ENCODE measurements at places on chromosomes 7 and 10.

DNA sequence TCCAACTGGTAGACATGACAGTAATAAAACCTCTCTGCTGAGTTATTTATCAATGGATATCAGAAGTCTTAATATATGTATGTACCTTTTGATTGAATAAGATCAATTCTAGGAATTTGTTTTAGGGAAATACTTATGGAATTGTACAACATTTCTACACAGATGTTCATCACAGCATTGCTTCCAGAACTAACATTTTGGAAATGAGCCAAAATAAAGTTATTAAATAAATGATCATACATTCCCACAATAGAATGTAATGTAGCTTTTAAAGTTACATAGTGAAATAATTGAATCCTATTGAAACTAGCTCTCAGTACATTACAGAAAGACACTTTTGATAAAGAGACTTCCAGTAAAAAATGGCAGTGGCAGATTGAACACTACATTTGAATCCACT, 481.6 kb upstream of the LRRN3 start:
- DNase-seq = no peak

- DNase-seq = no peak
Measured at GRCh38 chr10:89954787-89955566, 253.6 kb downstream of the KIF20B start.

DNA sequence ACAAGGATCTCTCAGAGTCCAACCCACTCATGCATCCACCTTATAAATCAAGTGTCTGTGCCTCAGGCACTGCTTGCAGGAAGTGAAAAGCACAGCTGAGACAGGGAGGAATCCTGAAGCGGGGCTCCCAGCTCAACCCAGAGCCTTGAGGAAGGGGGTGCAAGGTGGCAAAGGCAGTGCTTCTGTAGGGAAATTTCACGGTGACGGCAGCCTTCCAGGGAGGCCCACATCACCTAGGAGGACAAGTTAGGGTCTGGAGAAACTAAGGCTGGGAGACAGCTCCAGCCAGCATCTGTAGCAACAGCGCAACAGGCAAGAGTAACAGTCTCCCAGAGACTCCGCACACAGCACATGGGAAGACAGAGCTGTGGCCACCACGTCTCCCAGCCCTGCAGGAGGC, 2.7 kb downstream of the AOC1 start:
- no peak for DNase-seq

GRCh38 chr10:21423850-21424249, 101.6 kb downstream of the SKIDA1 start:
- DNase-seq = no peak

GRCh38 chr7:38102507-38102906, 75.5 kb upstream of the STARD3NL start:
- DNase-seq = no peak

GRCh38 chr7:42014625-42015618, 222.1 kb downstream of the GLI3 start:
- DNase-seq = peak; percentile 6

GRCh38 chr7:31094271-31094670, 42.2 kb downstream of the ADCYAP1R1 start:
- no peak for DNase-seq

- no peak for DNase-seq
Measured at GRCh38 chr10:21976739-21977138, 26.8 kb downstream of the DNAJC1 start.

DNA sequence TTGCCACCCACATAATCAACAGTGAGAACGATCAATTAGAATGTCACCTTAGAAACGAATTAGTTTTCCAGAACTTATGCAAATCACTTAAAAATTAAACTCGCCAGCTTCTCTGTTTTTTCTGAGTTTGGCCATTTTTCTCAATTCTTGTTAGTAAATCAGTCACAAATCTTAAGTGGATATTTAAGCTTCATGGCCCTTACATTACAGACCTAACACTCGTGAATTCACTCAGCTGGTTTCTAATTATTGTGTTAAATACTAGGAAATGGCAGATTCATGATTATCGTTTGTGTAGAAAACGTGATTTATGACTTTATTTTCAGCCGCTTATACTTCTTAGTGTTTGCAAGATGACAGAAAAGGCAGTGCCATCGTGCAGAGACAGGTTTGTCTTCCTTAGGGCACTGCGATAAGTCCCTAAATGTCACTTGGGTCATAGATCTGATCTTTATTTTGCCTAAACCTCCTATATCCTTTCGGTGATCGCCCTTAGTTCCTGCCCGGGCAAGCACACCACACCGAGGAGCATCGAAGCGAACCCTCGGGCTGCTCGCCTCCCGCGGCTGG, 587 bp upstream of the CELF2 start:
- no peak for DNase-seq

DNA sequence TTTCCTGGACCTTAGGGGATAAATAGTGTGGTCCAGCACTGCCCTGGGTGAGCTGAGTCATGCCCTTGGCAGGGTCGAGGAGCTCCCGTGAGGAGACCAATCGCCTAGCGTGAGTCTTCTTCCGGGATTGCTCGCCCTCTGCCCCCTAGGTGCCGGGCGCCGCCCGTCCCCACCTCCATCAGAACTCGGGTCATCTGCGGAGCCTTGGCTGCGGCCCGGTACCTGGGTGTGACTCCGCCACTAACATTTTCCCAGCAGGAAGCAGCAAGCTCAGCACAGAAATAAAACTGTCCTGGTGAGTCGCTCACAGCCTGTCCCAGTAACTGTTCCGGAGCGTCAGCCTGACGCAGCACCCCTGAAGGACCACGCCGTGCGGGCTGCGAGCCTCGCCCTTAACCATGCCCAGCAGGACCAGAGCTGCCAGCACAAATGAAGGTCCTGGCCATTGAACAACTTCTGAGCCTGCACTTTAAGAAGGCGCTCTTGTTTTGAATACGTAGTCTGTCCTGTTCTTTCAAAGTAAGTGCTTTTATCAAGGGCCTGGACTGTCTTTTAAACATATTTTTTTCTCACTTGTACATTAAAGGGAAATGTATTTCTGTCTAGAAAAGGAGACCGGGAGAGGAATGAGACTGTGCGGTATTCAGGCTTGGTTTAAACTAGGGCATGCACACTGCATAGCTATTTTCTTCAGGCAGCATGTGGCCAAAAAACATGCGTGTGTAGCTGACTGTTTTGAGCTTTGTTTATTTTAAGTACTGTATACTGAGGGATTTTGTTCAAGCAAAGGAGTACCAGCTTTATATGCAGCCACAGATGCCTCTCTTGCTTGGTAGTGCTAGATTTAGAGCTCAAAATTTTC, 136.7 kb downstream of the HECW1 start:
- no peak for DNase-seq

DNA sequence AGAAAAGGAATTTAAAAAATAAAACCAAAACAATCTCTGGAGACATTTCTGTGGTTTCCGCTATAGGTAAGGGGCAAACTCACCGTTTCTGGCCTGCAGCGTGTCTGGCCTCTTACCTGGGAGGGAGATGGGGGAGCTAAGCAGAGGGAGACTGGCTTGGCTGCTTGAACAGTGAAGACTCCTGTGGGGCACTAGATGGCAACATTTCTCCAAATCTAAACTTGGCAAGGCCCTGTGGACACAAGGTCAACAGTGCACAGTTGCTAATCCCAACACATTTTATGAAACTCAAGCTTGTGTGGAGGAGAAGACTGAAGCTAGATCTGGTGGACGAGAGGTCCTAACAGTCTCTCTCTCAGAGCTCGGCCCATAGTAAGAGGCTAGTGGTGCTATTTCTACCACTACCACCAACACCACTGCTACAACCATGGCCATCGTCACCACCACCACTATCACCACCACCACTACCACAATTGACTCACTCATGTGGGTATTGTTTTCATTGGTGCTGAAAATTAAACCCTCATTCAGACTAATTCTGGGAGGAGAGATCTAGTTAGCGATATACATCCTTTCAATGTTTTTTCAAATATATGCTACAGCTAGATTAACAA, 28.4 kb upstream of the CDHR3 start:
- DNase-seq = no peak

DNA sequence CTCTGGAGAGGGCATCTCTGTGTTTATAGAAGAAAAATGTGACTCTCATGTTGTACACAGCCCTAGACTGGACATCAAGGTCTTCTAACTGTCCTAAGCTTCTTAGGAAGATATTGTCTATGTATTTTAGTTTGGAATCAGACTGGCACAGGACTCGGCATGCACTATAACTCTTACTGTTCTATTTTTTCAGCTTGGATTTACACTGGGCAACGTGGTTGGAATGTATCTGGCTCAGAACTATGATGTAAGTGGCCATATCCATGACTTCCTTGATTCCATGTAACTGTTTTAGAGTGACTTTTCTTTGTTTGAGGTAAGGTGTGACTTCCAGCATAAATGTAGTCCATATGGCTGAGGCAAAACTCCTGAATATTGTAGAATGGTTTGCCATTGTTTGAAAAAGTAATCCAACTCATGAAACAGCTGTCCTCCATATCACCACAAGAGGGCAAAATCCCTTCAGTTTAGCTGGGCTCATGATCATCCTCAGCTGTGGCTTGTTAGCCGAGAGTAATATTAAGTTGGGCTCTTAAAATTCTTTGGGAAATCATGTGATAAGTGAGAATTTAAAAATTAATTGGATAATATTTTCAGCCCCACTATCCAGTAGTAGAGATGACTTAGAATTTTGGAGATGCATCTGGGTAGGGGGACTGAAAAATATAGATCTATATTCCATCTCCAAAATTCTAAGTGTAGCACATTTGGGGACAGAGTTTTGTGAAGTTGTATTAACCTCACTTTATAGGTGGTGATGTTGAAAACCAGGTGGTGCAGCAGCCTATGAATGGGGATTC, 10.4 kb downstream of the STMP1 start:
- peak; percentile 19 for DNase-seq

DNA sequence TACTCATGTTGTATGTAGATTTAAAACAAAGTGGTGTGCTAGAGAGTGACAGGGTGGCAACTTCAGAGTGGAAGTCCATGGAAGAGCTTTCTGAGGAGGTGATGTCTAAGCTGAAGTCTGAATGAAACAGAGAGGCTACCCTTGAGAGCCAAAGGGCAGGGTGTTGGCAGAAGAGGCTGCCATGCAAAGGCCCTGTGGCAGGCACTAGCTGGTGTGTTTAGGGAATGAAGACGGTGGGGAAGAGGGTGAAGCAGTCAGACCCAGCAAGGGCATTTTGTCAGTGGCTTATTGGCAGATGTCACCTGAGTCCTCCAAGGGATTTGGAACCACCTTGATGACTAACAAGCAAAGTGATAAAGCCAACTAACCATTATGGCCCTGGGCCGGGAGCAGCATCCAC, 3.7 kb upstream of the CAMK2B start:
- DNase-seq = no peak

DNA sequence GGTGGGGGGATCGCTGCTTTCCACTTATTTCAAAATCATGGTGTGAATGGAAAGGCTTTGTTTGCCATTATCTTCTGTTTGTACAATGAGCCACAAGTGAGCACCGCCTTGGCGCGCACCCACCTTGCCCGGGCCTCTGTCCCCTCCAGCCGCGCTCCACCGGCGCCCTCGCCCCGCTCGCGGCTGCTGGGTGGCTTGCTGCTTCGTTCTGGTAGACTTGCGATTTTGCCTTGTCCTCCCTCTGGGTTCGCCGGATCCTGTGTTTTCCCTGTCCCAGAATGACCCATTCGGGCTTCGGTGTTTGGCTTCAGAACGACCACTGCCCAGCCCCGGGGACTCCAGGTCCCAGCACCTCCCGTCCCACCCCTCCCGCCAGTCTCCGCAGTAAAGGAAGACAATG, 273.0 kb upstream of the BMPER start:
- no peak for DNase-seq

- no peak for DNase-seq
Measured at GRCh38 chr7:32015133-32015532, 55.1 kb downstream of the PDE1C start.

GRCh38 chr10:55509168-55509567, 708.1 kb upstream of the PCDH15 start:
- no peak for DNase-seq

GRCh38 chr10:69292459-69292858, 14.2 kb downstream of the HK1 start:
- DNase-seq = no peak

DNA sequence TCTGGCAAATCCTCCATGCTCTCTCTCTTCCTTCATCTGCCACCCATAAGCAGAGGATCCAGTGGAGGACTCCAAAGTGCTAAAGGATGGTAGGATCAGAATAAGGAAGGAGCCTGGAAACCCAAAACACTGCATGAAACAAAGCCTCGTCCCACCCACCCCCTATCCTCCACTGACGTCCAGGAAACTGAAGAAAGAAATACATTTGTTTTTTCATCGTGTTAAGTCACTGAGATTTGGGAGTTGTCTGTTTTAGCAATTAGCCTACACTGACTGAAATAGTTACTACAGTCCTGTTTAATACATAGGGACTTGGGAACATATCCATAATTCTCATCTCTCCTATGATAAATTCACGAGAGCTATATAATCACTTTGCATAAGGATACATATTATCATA, 14.8 kb downstream of the ANXA7 start:
- no peak for DNase-seq

GRCh38 chr7:47887016-47887640, 61.1 kb downstream of the PKD1L1 start:
- DNase-seq = no peak
